Left cardiac atrium (tissue), 4 donors: ENCODE measurements at places on chromosomes 7 and 10. TPM values are rescaled to one million over a fixed set of nuclear protein-coding genes. Genes with fewer than 3 reads are reported as not detected.

The DNAJB6 gene
- total RNA-seq, result 159 TPM

The TAS2R3 gene
- 0.47 TPM for total RNA-seq

The PRKRIP1 gene
- 19.7 TPM for total RNA-seq

The CFAP46 gene
- total RNA-seq, result 1.7 TPM

The TFR2 gene
- 0.29 TPM for total RNA-seq

The AOC1 gene
- 0.37 TPM for total RNA-seq

The PIK3AP1 gene
- 5.1 TPM for total RNA-seq

The MICALL2 gene
- 21.8 TPM for total RNA-seq

The VWA2 gene
- total RNA-seq, result 0.21 TPM

The ZNF727 gene
- 3.2 TPM for total RNA-seq

The DKK1 gene
- total RNA-seq, result not detected

The CUZD1 gene
- 0.32 TPM for total RNA-seq

The SPAM1 gene
- not detected for total RNA-seq

The DCLRE1A gene
- total RNA-seq, result 5.3 TPM

The CYP2C18 gene
- total RNA-seq, result 0.15 TPM

The RASSF4 gene
- 48.9 TPM for total RNA-seq

The GPR26 gene
- not detected for total RNA-seq

The GBX1 gene
- total RNA-seq, result 0.56 TPM

The MYH16 gene
- not detected for total RNA-seq

The MET gene
- 16.7 TPM for total RNA-seq

The VPS41 gene
- total RNA-seq, result 49.4 TPM

The SLC26A4 gene
- 0.74 TPM for total RNA-seq

The PVRIG gene
- not detected for total RNA-seq

The RARRES2 gene
- total RNA-seq, result 86.4 TPM

The PIP gene
- not detected for total RNA-seq

The CELF2 gene
- 72.5 TPM for total RNA-seq

The VAX1 gene
- not detected for total RNA-seq

The UNCX gene
- not detected for total RNA-seq

The KCNIP2 gene
- 335 TPM for total RNA-seq

The SYT15B gene
- total RNA-seq, result 3.8 TPM

The OR6V1 gene
- not detected for total RNA-seq

The GNGT1 gene
- not detected for total RNA-seq

The CTTNBP2 gene
- total RNA-seq, result 4.3 TPM

The TRIP6 gene
- 48.0 TPM for total RNA-seq

The LRRN3 gene
- total RNA-seq, result 49.9 TPM

The MYO3A gene
- not detected for total RNA-seq
